ENCODE measurements at places on chromosomes 11 and 22.

- DNase-seq: no peak
Observed at GRCh38 chr22:29073618-29074275, 912 bp downstream of the KREMEN1 start.

DNA sequence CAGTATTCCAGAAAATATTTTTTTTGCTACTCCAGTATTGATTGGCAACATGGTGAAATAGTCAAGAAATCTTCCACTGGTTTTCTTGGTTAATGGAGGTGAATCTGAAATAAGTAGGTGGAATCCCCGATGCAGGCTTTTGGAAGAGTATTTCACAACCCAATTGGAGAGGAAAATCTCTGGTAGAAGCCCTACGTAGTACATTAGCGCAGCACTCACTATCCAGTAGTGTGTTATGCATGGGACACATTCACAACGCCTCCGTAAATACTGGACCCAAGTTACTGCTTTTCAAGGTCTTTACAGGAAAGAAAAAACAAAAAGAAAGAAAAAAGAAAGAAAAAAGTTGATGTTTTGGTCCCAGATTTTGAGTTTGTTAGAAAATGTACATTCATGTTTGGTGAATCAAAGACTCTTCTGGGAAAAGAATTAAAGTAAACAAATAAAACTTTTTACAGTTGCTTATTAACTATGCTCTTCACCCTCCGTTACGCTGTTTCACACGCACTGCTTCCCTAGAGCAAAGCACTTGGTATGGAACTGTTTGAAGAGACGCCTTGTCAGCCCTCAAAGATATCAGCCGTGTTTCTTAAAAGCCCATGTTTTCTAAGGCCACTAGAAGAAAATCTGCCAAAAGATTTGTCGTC lies 170.4 kb upstream of the CTSC start:
- no peak for DNase-seq

GRCh38 chr11:62535802-62536201 lies 10.8 kb downstream of the AHNAK start:
- DNase-seq: no peak

- no peak for DNase-seq
Observed at GRCh38 chr11:66322732-66323427, 6.0 kb upstream of the CD248 start.

- DNase-seq: no peak
Observed at GRCh38 chr11:115267871-115268270, 236.3 kb downstream of the CADM1 start.

GRCh38 chr11:112044961-112045360 lies 19.8 kb downstream of the DLAT start:
- no peak for DNase-seq

GRCh38 chr11:103798026-103798425 lies 238.4 kb upstream of the DDI1 start:
- DNase-seq: no peak

GRCh38 chr22:46941968-46942798 lies 179.7 kb downstream of the TBC1D22A start:
- no peak for DNase-seq

GRCh38 chr11:43382614-43383013 lies 23.9 kb downstream of the TTC17 start:
- DNase-seq: no peak

- DNase-seq: no peak
Observed at GRCh38 chr11:114027926-114028325, 31.6 kb upstream of the ZBTB16 start.

DNA sequence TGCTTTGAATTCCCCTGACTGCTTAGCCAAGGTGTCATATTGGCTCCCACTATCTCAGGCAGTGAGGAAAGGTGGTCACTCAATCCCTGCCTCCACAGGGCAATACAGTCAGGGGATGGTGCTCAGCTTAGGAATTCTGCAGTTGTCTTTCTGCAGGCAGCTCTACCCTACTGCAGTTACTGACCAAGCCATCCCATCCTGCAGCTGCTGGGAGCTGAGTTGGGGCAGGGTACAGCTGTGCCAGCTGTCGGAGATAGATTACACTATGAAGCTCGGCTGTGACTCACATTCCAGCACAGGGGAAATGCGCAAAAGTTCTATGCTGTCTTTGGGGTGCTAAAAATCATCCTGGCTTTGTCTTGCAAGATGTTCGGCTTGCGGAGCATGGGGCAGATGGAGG lies 4.4 kb upstream of the DAGLA start:
- no peak for DNase-seq

DNA sequence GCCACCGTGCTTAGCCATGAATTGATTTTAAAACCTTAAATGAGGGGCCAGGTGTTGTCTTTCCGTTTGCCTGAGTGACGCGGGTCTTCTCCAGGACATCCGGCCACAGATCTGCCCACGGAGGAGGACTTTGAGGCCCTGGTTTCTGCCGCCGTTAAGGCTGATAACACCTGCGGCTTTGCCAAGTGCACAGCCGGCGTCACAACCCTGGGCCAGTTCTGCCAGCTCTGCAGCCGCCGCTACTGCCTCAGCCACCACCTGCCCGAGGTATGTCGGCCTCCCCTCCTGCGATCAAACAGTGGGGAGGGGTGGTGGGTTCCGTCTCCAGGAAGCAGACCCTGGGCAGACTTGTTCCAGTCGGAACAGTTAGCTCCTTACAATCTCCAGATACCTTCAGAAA lies 34.4 kb downstream of the IGHMBP2 start:
- no peak for DNase-seq

DNA sequence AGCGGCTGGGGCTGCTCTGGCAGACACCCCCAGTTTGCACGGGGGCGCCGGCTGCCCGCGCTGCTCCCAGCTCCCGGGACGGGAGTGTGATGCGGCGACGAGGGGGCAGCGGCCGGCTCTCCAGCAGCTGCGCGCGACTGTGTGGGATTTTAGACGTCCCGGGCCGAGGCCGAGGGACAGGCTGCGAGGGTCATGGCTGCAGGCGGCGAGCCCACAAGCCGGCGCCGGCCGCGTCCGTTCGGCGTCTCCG lies 159 bp downstream of the FZD4 start:
- DNase-seq: no peak

DNA sequence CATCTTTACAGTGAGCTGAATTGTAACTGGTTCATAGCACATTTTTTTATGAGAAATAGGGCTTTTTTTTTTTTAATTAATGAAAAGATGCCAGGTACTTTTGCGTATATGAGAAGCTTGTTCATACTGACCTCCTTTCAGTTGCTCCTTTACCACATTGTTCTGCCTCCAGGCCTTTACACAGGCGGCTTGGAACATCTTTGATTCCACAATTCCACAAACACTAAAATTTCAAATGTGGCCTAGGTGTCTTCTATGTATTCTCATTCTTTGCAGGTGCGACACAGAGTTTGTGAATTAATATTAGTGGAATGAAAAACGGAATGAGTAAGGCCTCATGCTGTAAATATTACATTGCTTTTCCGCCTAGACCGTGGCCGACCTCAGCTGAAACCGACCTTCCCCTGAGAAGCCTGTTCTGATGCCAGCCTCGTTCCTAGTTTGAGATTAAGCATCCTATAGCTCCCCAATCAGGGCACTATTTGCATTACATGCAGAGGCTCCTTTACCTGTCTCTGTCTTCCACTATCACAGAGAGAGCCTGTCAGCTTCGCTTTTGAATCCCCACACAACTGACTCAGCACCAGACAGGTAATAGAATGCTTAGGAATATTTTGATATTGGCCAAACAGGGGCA lies 125.8 kb downstream of the LDLRAD3 start:
- DNase-seq: no peak

GRCh38 chr11:405954-406795 lies 8.6 kb downstream of the SIGIRR start:
- DNase-seq: no peak

DNA sequence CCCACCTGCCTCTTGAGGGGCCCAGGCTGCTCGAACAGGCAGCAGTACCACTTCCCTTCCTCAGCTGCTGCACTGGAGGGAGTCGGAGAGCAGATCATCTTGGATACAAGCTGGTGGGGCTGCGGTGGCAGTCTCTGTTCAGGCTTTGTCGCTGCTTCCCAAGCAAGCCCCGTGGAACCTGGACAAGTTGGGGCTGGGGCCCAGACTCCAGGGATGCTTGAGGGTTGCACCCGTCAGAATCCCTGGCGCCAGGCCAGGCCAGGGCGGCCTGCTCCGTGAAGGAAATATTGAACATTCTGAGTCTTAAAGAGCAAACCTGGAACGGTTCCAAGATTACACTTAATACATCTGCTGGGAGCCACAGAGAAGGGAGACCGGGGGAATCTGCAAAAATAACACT lies 310.1 kb upstream of the SORL1-AS1 start:
- DNase-seq: no peak

DNA sequence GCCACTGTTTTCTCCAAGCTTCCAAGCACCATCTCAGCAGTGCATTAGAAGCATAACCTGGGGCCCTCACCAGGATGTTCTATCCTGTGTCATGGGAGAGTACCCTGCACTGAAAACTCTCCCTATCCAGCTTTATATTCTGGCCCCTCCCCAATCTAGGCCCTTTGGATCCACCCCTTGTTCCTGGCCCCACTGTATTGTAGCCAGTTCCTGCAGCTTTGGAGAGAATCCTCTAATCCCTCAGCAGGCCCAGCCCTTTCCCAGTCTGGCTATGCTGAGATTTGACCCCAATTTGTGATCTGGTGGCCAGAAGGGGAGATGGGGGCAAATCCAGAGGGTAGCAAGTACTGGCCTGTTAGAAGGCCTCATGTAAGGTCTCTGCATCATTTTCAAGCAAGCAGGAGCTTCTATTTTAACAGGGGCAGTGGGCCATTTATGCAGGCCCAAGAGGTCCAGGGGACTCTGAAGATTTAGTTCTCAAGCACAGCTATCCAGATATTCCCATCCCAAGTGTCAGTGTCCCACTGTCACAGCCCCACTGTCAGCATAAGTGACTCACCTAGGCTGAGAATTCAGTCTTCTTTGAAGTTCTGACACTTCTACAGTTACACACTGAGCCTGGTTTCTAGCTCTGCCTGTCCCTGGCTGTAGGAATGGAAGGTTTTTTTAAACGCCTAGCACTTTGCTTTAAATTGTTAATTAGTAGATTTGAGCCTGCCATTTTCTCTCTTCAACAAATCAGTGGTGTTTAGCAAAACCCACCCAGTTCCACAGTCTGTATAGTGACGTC lies 589.5 kb upstream of the CADM1 start:
- DNase-seq: no peak

- no peak for DNase-seq
Observed at GRCh38 chr22:39215426-39216142, 29.2 kb downstream of the PDGFB start.

Data from RCC 7860 (cell line).